GM12891 (cell line): ENCODE measurements at places on chromosomes 2 and 18.

- DNase-seq, result no peak
These were observed 94.9 kb upstream of the CTDP1 start for GRCh38 chr18:79584491-79585394.

DNA sequence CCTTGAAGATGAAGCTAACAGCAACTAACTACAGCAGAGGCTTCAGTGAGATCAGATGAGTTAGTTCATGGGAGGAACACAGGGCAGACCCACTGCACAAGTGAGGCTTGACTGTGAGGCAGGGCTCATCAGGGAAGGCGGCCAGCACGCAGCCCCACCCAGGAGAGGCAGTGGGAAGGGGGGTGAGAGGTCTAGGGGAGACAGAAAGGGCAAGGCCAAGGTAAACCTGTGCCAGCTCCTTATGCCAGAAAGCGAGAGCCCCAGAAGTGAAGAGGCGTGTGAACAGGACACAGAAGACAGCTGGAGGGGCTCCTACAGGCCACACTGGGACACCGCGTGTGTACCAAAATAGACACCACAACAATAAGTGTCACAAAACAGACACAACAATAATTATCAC lies 48.6 kb downstream of the ANO7 start:
- no peak for DNase-seq

GRCh38 chr2:172440795-172441194 lies 13.4 kb downstream of the ITGA6 start:
- DNase-seq, result no peak

DNA sequence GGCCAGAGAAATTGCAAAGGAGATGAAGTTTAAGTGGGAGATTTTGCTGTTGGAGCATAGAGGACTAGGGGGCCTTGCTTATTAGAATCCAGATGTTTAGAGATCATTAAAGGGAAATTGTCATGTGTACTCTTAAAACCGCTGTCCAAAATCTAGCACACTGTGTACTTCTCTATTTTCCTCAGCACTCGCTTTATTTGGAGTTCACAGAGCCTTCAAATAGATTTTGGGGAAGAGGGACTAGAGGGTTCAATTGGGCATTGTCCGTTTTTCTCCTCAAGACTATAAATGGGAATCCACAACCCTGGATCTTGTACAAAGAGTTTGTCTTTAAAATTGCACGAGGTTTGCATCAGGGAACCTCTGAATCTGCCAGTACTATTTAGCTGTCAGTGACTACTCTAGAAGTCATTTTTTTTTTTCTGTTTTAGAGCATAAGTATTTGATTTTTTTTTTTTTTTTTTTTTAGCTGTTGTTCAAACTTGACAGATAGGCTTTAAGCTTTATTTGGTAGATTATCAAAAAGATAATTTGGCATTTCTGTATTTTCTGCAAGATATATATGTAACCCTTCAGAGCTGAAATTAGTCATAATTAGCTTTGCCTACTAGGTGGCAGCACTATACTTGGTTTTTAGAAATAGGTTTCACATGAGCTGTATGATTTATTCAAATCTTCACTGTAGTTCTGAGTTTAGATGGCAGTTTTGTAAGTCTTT lies 14.2 kb downstream of the PMS1 start:
- DNase-seq, result no peak

DNA sequence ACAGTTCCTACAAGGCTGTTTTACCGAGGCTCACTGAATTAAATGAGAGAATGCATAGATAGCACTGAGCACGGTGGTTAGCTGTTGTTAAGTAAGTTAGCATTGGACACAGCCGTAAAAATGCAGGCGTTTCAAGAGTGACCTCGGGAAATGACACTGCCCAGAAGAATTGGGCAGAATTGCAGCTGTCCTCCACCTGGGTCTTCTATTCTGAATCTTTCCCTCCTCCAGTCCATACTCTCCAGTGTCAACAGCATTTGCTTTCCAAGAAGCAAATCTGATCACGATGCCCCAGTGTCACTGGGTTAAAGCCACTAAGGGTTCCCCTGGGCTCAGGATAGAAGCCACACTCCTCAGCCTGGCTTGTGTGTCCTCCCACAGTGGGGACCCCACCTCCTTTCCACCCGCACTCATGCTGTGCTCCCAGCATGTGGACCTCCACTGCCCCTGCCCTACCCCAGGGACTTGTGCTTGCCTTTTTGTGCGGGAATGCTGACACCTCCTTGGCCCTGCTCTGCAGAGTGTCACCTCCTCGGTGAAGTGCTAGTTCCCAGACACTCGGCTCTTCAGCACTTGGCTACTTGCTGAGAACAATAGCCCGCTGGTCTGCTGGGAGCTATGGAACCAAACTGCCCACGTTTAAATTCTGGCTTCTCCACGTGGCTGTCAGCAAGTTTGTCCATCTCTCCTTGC lies 135.0 kb downstream of the ANTXR1 start:
- no peak for DNase-seq

GRCh38 chr2:101638817-101639605 lies 58.5 kb upstream of the MAP4K4 start:
- DNase-seq, result no peak

DNA sequence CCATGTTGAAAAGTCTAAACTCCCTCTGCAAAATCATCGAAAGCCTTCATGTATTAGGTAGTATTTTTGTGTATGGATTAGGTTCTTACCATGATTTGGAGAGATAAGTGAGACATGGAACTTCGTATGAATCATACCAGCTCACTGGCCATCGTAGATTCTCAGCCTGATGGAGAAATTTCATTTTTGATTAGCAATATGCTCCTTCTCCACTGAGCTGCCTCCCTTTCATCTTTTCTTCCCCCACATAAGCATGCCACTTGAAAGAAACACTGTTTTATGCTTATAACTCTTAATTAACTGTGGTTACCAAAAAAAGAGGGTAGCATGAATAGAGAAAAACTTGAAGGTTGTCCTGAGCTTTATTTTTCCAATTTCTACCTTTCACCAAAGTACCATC lies 111.9 kb downstream of the NCK2 start:
- DNase-seq, result no peak

GRCh38 chr18:49662506-49662905 lies 100.6 kb downstream of the LIPG start:
- DNase-seq, result no peak

DNA sequence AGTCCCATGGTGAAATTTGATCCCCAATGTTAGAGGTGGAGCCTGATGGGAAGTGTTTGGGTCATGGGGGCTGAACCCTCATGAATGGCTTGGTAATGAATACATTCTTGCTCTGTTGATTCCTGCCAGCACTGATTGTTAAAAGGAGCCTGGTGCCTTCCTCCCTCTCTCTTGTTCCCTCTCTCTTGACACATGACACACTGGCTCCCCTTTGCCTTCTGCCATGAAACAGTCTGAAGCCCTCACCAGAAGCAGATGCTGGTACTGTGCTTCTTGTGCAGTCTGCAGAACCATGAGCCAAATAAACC lies 30.6 kb upstream of the EPC2 start:
- no peak for DNase-seq

DNA sequence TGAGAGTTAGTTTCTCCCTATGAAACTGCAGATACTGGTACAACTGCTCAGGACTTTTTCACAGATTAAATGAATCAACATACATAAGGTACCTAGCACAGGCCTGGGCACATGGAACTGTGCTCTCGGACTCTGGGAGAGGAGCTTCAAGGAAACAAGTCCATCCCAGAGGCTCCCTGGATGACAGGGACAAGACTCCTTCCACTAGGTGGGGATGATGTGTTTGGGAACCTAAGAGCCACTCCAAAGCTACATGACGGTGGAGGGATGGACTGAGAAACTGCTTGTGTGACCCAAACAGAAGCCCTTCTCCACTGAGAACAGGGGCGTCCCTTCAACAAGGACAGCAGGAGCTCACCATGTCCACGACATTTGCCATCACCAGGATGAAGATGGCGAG lies 37.1 kb downstream of the CENPO start:
- DNase-seq, result peak; percentile 3
